ENCODE measurements at places on chromosomes 13 and 19.
A peak's percentile ranks its signal among the peaks of the same experiment; 100 is the strongest.

DNA sequence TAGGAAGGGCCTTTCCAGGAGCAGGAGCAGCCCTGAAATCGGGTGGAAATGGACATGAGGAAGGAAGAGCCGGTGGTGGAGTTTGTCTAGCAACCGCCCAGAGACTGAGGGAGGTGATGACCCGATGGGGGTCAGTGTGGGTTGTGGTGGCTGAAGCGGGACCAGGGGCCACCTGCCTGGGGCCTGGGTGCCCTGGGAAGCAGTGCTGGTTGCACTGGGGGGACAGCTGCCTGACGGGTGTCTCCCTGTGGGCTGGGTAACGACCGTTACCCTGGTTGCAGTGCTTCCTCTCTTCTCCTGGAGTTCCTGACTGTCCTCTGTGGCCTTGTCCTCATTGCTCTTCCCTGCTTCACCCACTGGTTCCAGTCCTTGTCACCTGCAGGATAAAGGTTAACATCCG lies 13.0 kb downstream of the ZNF536 start:
- DNase-seq: no peak

DNA sequence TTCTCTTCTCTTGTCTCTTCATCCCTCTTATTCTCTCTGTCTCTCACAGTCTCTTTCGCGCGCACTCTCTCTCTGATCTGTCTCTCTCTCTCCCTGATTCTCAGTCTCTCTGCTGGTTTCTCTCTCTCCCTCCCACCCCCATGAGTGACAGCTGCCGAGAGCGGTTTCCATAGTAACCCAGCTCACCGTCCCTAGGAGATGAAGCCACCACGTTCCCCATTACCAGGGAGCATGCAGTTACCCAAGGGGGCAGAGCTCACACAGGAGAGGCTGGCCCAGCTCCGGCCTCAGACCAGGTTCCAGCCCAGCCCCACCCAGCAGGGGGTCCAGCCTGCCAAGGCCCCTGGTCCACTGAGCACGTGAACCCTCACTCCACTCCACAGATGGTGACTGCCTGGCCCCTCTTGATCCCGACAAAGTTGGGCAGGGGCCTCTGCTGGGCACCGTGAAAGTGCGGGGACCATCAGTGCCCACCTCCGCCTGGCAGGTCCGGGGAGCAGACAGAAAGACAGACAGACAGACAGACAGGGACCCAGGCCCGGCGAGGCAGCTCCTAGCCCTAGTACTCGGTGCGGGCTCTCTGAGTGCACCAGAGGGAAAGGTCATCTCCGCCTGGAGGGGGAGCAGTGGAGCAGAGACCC lies 50.6 kb downstream of the CELF5 start:
- no peak for DNase-seq

DNA sequence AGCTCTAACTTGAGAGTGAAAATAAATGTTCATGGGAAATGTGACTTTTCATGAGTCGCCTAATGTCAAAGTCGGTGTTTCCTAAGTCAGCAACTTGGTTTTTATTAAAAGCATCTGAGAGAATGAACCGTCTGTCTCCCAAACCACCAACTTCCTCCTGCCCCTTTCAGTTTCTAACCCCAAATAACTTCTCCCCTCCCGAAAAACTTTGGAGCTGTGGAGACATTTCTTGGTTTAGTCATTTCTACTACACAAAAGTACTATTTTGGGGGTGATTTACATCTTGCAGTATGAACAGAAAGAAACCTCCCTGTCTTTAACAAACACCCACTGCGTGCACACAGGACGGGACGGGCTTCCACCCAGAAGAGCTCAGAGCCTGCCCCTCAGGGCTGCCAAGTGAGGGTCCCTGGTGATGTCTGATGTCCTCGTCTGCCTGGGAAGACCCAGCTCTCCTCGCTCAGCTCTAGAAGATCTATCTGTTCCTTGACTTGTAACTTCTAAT lies 65.0 kb downstream of the RASA3 start:
- DNase-seq: no peak

- DNase-seq: no peak
These were observed 33.5 kb upstream of the TPP2 start for GRCh38 chr13:102563267-102563666.

GRCh38 chr13:73365252-73365651 lies 306.4 kb downstream of the KLF5 start:
- DNase-seq: no peak

DNA sequence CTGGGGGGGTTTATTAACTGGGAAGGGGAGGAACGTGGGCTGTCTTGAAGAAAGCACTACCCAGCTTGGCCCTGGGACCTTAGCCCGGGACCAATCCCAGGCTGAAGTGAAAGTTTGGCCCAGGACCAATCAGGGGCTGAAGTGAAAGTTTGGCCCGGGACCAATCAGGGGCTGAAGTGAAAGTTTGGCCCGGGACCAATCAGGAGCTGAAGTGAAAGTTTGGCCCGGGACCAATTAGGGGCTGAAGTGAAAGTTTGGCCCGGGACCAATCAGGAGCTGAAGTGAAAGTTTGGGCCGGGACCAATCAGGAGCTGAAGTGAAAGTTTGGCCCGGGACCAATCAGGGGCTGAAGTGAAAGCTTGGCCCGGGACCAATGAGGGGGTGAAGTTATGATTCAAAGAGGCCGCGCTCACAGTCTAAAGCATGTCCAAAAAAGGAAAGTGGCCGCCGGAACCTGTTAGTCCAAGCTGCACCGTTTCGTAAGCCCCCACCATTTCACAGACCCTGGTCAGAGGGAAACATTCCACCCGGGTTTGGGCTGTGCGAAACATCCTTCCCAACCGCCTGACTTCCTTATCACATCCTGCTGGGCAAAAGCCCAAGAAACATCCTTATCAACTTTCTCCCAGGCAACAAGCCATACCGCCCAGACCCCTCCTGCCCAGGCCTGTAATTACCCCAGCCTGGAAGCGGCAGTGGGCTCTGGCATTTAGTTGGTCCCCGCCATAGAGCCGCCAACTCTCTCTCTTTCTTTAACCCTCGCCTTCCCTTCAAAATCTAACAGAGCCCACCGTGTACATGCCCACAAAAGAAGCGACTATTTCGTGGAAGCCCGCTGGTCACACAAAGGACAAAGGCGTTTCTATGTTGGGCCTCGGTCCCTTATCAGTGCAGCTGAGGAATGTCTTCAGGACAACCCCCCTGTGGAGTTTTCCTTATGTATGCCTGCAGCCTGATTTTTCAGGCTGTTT lies 1.1 kb downstream of the ZNF850 start:
- no peak for DNase-seq

GRCh38 chr19:39825093-39825463 lies 8.9 kb downstream of the DYRK1B start:
- DNase-seq: no peak

DNA sequence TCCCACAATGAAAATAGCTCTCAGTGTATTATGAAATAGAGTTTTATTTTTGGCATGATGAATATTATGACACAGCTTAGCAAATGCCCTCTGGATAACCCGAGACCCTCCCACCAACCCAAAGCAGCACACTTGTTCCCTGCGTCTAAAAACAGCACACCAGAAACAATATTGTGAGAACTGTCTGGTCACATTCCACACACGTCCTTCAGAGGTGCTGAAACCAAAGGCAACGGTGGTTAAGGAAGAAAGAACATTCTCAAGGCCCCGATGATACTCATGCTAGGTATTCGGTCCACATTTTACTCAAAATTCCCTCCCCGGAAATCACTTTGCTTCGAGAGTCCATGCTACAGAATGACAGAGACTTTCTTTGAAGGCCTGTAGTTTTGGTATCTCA lies 156.7 kb downstream of the SLC7A1 start:
- DNase-seq: no peak

DNA sequence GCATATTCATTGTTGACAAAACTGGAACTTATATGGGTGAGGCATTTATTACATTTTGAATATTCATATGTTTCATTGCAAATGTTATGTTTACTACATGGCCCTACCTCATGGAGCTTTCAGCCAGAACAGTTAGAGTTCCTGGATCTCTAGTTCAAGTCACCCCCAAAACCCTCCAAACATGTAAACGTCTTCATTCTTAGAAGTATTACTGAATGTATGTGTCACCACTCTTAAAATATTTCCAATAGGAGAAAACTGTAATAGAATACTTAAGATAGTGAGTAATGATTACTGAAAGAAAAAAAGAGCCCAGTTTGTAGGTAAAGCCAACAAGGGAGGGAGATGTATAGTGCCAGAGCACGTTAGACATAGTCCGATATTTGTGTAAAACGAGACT lies 23.5 kb downstream of the URI1 start:
- DNase-seq: no peak

GRCh38 chr13:101452519-101453485 lies at the start of gene ITGBL1:
Gene ITGBL1, plus strand, starts transcription at chr13:101452675. Its CDS starts 159 bp downstream, at chr13:101452834.
- no peak for DNase-seq

GRCh38 chr19:2802826-2803225 lies 16.8 kb upstream of the ZNF554 start:
- no peak for DNase-seq

- DNase-seq: no peak
These were observed 1504.5 kb upstream of the PCDH20 start for GRCh38 chr13:62920159-62920558.

DNA sequence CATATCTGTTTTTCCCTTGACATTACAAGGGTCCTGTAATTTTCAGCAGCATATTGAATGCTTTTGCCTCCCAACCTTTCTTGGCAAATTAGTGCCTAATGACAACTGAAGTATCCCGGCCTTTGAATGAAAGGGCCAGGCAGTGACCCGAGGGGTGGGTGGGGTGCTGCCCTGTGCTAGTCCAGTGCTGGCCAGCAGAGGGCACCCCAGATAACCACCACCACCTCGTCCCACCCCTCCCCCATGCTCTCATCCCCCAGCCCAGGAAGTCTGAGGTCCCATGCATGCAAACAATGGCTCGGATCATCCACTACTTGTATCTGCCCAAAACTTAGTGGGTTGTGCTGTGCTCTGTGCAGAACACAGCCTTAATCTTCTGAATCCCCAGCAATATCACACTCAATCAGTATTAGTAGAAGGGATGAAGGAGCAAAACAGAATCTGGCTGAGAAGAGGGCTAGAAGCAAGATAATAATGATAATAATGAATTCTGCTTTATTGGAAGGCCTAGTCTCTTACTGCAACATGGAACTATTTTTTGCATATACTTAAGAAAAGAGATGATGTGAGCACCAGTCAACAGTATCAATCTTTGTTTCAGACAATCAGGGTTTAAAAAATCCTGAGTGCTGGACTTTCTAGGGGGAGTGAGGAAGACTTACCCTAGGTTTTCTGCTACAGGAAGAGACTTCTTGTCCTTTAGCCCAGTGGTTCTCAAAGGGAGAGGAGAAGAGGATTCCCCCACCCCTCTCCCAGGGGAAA lies 3.8 kb downstream of the ATP12A start:
- peak; percentile 35 for DNase-seq

DNA sequence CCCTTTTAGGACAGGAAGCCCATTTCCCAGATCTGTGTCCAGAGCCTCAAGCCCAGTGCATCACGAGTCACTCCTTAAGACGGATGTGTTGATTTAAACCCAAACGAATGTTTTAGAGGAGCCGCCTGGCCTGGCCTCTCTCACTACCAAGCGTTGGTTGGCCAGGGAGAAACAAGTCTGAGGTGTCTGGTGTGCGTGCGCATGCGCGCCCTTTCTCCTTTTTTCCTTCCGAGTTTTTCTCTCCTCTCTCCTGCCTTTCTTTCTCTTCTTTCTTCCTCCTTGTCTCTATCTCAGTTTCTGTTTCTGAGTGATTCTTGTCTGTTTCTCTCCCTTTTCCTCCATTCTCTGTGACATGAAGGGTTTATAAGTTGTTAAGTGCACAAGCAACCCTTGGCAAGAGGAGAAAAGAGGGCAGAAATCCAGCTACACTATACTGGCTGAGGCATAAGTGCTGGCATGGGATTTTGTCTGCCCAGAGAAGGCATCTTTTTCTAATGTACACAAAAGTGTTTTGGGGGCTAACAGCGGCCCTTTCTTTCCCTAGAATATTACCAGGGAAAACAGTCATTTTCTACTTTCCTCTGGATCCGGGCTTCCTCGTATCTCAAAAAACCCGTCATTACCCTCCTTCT lies 170.5 kb downstream of the DNAJC15 start:
- no peak for DNase-seq

GRCh38 chr13:27821566-27821965 lies 29.3 kb downstream of the GSX1 start:
- no peak for DNase-seq

- no peak for DNase-seq
These were observed 9.5 kb downstream of the RINL start for GRCh38 chr19:38868551-38868950.

- DNase-seq: no peak
These were observed 151.3 kb upstream of the ATXN8OS start for GRCh38 chr13:69956349-69956748.

DNA sequence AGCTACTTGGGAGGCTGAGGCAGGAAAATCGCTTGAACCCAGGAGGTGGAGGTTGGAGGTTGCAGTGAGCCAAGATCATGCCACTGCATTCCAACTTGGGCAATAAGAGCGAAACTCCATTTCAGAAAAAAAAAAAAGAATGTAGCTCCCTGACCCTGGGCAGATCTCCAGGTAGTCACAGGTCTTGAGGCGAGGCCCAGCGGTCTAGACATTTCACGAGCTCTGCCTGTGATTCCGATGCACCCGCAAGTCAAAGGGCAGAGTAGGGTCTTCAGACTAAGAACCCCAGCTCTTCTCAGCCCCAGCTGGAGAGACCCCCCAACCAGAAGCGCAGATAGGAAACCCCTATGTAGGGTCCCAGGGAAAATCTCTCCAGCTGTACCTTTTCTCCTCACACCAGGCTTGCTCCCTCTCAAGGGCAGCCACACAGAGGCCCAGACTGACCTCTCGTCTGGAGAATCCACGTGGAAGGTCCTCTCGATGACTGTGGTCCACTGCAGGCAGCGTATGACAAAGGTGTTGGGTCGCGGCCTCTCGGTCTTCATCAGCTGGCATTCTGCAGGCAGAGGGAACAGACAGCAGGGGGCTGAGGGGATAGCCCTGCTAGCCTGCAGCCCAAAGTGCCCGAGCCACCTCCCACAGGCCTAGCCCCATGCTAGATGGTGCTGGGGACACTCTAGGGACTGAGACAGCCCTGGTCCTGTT lies 28.4 kb upstream of the CCNP start:
- no peak for DNase-seq

- no peak for DNase-seq
These were observed 69.3 kb downstream of the LMO7 start for GRCh38 chr13:75705395-75705794.

DNA sequence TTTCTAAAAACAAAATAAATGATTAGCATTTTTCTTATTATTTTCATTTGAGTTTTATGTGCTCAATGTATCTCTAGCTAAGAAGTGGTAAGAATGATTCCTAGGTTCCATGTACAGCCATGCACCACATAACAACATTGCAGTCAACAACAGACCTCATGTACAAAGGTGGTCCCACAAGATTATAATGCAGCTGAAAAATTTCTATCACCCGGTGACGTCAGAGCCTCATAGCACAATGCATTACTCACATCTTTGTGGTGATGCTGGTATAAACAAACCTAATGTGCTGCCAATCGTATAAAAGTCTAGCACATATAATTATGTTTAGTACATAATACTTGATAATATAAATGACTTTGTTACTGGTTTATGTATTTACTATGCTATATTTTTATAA lies 120.5 kb downstream of the SLC7A1 start:
- no peak for DNase-seq

DNA sequence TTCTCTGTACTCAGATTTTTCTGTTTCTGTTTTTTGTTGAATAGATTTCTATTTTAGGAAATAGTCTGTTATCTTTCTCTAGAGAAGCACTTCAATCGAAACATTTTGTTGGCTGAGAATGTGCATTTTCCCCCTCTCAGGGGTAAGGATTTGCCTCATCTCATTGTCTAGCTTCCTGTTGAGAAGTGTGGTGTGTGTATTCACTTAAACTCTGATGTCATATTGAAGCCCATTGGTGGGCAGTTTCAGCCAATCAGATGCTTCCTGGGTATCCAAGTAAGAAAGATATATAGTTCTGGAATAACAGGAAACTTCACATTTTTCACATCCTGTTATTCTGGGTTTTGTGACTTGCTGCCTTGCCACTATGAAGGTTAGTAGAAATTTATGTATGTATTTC lies 87.6 kb downstream of the ARHGEF7 start:
- no peak for DNase-seq

Measured in stimulated activated CD8-positive, alpha-beta memory T cell treated with anti-CD3 and anti-CD28 coated beads, Interleukin-12 subunit alpha, Interleukin-12 subunit beta, amount 100 ng/mL, for 1 hour (primary cell).